Activated CD8-positive, alpha-beta memory T cell treated with anti-CD3 and anti-CD28 coated beads, Interleukin-2, amount 10 ng/mL, durations not matched to agents 7 days and 5 days (primary cell): ENCODE measurements at places on chromosomes 13 and 19.

- DNase-seq = no peak
- no peak overlapping the region for H3K27ac ChIP-seq
- H3K27me3 ChIP-seq = no peaks in the 10 kb centered on the region
- H3K4me1 ChIP-seq = peaks cover 3% of the 10 kb centered on the region
- H3K4me3 ChIP-seq = no peak overlapping the region
Measured at GRCh38 chr19:45141203-45141900, 19.4 kb downstream of the NKPD1 start.

GRCh38 chr13:34030782-34031181, 212.8 kb downstream of the RFC3 start:
- no peaks in the 10 kb centered on the region for H3K4me1 ChIP-seq
- H3K27me3 ChIP-seq = no peaks in the 10 kb centered on the region
- DNase-seq = no peak
- no peak overlapping the region for H3K27ac ChIP-seq

DNA sequence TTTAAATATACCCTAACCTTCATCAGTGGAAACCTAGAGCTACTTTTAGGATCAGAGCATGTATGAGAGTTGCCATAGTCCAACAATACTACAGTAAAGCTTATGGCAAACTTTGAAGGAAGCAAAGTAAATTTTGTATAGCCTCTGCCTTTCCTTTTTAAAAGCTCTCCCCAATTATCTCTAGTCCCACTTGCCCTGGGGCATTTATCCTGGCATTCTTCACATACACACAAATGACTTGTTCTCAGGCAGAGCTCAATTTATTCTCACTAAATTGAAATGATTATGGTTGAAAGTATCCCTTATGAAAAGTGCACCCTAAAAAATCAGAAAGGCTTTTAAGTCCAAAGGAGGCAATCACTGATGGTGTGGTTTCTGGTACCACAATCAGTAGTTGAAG, 94.1 kb upstream of the UFM1 start:
- DNase-seq = no peak
- no peak overlapping the region for H3K4me3 ChIP-seq
- H3K27me3 ChIP-seq = no peaks in the 10 kb centered on the region

- H3K36me3 ChIP-seq = no peaks in the 10 kb centered on the region
- H3K27ac ChIP-seq = no peak overlapping the region
- peaks cover 7% of the 10 kb centered on the region for H3K4me1 ChIP-seq
- no peaks in the 10 kb centered on the region for H3K27me3 ChIP-seq
- no peak for DNase-seq
- no peak overlapping the region for H3K4me3 ChIP-seq
Measured at GRCh38 chr13:59229401-59229800, 934.3 kb downstream of the DIAPH3 start.

- no peak overlapping the region for H3K27ac ChIP-seq
- no peaks in the 10 kb centered on the region for H3K36me3 ChIP-seq
Measured at GRCh38 chr13:44155422-44156293, 218.0 kb upstream of the SERP2 start.

DNA sequence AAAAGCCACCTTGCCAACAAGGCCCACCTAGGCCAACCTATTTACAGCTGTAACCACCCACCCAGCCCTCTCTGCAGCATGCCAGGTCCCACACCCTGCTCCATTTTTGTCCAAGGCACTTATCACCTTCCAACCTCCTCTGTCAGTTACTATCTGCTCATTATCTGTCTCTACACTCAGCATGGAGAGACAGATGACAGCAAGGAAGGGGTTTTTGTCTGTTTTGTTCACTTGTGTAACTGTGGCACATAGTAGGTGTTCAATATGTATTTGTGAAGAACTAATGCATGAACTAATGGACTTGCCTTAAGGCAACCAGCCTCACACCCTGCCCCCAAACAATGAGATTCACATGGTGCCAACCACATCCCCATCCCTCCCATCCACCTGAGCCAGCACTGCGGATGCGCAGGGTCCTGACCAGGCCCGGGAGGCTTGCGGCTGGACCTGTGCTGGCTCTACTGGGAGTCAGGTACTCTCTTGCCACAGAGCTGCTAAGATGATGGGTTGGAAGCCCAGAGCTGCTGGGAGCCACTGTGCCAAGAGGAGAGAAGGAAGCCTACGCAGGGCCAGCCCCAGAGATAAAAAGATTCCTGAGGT, 17.3 kb downstream of the DEDD2 start:
- DNase-seq = no peak
- H3K27ac ChIP-seq = peak overlapping the region; percentile 96
- peak overlapping the region; percentile 69 for H3K4me3 ChIP-seq
